ENCODE measurements at places on chromosomes 1 and 21.

GRCh38 chr1:225437710-225438437 is 10.0 kb upstream of the LBR start:
- peak; percentile 29 for DNase-seq

GRCh38 chr1:192907545-192908243 is 98.9 kb downstream of the RGS2 start:
- no peak for DNase-seq

GRCh38 chr1:76872944-76873343 is 5.7 kb downstream of the ST6GALNAC5 start:
- no peak for DNase-seq

- DNase-seq = no peak
These were observed 310.3 kb downstream of the NFIA start for GRCh38 chr1:61392409-61393242.

DNA sequence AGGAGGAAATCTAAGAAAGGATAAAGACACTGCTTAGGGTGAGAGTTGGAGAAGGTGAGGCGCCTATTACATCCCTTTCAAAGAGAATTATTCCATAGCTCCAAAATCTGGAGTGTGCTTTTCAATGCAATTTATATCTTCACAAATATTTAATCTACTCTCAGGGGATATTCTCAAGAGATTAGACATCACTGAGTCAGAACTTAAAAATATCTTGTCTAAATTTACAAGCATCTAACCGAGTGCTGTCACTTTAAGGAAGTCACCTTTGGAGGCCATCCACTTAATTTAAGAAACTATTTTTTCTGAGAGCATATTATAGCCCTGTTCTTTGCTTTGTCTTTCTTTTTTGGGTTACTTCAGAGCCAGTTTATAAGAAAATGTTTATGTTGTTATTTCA is 134.6 kb downstream of the TNFSF18 start:
- no peak for DNase-seq

- peak; percentile 73 for DNase-seq
These were observed 35.1 kb downstream of the PTPRF start for GRCh38 chr1:43565600-43566360.

DNA sequence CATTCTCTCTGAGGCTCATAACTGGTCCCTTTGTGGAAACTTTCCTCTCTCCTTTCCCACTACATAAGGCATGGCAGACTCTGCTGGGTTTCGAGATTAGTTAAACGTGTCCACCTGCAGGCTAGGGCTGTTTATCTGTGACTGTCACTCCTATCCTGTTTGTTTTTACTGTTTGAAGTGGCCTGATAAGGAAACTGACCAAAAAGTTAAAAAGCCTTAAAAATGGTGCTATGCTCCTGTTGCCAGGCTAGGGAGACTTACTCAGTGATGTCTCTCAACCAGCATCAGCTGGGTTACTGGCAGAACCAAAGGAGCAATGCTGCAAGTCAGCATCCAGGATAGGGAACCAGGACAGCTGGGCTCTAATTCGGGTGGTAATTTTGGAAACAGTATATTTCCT is 3.9 kb downstream of the PIGV start:
- no peak for DNase-seq

- DNase-seq = no peak
These were observed 14.3 kb downstream of the QSOX1 start for GRCh38 chr1:180168786-180169639.

DNA sequence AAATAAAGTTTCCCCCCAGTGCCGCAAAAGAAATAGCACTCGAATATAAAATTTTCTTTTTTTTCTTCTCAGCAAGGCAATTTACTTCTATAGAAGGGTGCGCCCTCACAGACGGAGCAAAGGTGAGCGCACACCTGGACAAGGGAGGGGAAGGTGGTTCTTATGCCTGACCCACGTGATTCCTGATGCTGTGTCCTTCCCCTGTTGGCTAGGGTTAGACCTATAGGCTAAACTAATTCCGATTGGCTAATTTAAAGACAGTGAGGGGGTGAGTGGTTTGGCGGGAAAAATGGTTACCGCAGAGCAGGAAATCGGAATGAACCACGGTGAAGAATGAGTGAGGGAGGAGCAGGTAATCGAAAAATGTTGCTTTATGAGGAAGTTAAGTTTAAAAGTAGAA is 607 bp upstream of the FAAH start:
- no peak for DNase-seq

DNA sequence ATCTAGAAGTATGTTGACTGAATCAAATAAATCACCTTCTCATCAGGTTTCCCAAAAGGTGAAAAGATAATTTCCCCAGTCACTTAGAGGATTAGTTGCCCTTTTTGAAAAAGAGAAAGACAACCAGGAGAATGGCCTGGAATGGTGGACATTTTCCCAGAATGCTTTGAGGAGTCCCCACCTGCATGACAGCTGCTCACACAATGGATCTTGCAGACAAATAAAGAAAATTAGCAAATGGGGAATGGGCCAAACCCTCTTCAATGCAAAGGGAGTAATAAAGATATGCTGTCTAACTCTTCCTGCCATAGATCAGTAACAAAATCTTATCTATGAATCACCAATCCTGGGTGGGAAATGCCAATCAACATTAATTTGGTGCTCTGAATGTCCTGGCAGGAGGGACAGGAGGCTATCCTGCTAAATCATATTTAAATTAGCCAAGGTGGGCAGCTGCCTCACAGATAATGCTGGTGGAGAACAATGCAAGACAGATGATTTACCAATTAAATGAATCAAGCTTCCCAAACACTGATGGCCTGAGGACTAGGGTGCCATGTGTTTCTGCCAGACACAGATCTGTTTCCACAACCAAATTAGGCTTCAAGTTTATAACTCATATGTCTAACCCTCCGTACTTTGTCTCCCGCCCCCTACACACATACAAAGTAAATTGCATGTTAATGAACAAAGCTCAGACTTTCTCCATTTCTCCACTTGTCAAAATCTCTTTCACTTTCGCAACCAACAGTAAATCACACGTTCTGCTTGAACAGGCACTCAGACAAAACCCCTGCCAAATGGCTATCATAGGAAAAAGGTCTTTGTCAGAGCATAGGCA is 488.0 kb upstream of the PLXNA2 start:
- no peak for DNase-seq

DNA sequence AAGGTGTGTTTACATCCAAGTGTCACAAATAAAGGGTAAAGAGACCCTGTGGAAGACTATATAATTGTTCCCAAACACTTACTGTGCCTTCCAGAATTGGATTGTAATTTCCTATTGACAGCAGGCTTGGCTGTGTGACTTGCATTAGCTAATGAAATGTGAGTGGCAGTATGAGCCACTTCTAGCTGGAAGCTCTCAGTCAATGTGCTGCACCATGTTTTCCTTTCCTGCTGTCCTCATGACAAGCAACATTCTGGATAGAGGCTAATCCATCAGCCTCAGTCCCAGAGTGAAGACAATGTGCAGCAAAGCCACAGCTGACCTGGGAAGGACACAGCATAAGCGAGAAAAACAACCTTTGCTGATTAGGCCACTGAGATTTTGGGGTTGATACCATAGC is 5.9 kb upstream of the FOXJ3 start:
- no peak for DNase-seq

GRCh38 chr1:97202481-97203380 is 481.1 kb downstream of the PTBP2 start:
- DNase-seq = no peak

- DNase-seq = no peak
These were observed 164.4 kb upstream of the ZRANB2 start for GRCh38 chr1:71245246-71245645.

DNA sequence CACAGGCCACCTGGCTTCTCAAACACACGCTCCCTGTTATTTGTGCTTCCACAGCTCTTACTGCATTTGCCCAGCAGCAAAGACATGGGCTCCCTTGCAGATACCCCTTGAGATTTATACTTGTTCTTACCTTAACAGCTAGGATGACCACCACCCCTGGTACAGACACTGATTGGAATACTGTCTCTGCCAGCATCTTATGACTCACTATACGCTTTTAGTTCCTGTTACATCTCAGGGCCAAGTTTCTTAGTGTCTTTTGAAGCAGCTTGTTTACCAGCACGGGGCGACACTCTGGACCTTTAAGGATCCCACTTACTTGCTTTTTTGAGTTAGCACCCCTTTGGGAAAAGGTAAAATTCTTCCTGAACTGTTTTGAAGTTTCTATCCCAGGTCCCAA is 874.8 kb downstream of the KCNT2 start:
- DNase-seq = no peak

GRCh38 chr1:15029786-15030185 is 123.8 kb upstream of the TMEM51 start:
- no peak for DNase-seq

DNA sequence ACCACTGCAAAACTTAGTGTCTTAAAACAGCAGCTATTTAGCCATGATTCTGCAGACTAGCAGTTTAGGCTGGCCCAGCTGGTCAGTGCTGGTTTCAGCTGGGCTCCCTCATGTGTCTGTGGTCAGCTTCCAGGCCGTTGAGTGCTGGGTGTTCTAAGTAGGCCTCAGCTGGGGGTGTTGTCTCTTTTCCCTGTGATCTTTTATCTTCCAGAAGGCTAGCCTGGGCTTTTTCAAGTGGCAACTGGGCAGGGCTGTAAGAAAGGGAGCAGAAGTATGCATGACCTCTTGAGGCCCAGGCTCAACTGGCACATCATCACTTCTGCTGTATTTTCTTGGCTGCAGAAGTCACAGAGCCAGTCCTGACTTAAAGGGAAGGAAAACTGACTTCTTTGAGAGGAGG is 136.1 kb downstream of the KIF26B start:
- no peak for DNase-seq

GRCh38 chr1:147720557-147720956 is 39.8 kb downstream of the GJA5 start:
- DNase-seq = no peak

DNA sequence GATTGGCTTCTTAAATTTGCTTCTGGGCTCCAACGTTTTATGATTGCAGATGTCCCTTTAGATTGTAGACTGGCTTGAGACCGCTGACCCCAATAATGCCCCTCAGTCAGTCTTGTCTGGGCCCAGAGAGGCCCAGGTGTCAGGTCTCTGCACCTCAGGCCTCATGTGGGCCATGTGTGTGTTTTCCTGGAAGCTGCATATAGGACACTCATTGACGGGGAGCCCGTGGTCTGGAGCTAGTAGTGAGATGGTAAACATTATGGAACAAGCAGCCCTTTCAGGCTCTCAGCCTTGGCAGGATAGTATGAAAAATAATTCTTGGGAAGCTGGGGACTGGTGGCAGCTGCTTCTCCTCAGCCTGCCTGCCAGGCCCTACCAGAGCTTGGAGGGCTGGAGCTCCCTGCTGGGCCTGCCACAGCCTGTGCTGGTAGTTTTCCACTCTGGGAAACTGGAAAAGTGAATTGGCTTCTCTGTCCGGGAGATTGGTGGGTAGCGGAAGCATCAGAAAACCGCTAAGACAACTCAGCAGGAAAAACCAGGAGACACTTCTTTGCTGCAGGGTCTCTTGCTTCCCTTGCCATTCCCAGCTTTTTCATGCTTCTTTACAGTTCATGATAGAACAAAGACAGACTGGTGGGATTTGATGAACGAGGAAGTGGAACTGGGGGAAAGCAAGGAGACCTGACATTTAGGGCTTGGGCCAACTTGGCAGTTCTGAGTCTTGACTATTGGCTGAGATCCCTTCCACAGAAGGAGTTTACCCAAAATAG is 57.8 kb upstream of the HSD17B7 start:
- peak; percentile 23 for DNase-seq
